ENCODE measurements at places on chromosomes 12 and 14. TPM values are rescaled to one million over a fixed set of nuclear protein-coding genes. Genes with fewer than 3 reads are reported as not detected.

The MAP1LC3B2 gene
- 1.8 TPM for total RNA-seq

- H3K4me1 ChIP-seq, result peaks cover 8% of the 10 kb centered on the region
- no peaks in the 10 kb centered on the region for H3K27me3 ChIP-seq
- H3K4me3 ChIP-seq, result no peak overlapping the region
- no peak overlapping the region for H3K27ac ChIP-seq
- H3K36me3 ChIP-seq, result no peaks in the 10 kb centered on the region
Observed at GRCh38 chr14:58082491-58083098, 69.4 kb downstream of the ARMH4 start.

DNA sequence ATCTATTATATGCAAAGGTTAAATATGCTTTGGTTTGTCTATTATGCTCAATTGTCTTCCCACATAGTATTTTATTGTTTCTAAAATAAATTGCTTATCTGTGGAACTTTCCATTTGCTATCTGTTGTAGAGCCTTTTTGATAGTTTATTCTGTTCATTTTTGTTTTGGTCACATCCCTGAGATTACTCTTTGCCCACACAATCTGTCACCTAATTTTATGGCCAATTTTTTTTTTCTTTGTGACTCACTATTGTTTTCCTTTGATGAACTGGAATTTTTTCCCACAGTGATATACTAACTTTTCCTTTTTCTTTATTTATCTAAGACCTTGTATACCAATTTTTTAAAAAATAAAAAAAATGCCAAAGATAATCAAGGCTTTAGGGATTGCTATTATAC lies 61.1 kb downstream of the RASSF9 start:
- H3K27me3 ChIP-seq, result no peaks in the 10 kb centered on the region
- no peaks in the 10 kb centered on the region for H3K4me1 ChIP-seq
- H3K4me3 ChIP-seq, result no peak overlapping the region
- H3K27ac ChIP-seq, result no peak overlapping the region
- H3K36me3 ChIP-seq, result no peaks in the 10 kb centered on the region

DNA sequence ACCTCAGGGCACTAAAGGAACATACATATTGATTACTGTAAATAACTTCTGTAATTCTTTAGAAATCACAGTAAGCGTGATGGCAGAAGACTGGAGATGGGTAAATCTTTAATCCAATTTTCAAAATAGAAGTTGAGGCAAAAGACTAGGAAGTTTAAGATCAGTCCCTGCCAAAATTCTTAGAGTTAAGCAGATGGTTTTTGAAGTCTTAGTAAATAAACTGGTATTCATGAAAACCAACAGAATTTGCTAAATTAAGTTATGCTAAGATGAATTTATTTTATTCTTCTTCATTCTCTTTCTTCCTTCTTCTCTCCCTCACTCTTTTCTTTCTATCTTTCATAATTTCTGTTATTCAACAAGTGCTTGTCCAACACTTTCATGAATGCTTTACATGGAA lies 98.4 kb upstream of the GARIN6 start:
- H3K4me3 ChIP-seq, result no peak overlapping the region
- ATAC-seq, result no peak
- no peaks in the 10 kb centered on the region for H3K27me3 ChIP-seq

- no peaks in the 10 kb centered on the region for H3K36me3 ChIP-seq
- no peak overlapping the region for H3K4me3 ChIP-seq
- no peak for ATAC-seq
- no peaks in the 10 kb centered on the region for H3K4me1 ChIP-seq
- H3K27me3 ChIP-seq, result no peaks in the 10 kb centered on the region
Observed at GRCh38 chr12:37548266-37548805, 768.2 kb upstream of the ALG10B start.

DNA sequence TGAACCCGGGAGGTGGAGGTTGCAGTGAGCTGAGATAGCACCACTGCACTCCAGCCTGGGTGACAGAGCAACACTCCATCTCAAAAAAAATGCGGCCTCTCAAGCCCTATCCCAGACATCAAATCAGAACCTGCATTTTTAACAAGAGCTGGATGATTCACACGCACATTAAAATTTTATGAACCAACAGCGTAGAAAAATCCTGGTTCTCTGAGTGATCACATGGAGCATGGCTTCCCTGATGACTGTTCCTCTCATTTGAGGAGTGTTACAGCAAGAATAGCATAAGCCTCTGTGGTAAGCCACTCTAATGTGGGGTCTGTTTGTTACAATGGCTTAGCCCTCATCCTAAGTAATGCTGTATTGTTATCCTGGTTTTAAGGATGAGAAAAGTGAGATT lies 163.6 kb downstream of the BRMS1L start:
- H3K4me3 ChIP-seq, result no peak overlapping the region
- H3K27me3 ChIP-seq, result no peaks in the 10 kb centered on the region
- no peaks in the 10 kb centered on the region for H3K4me1 ChIP-seq
- ATAC-seq, result no peak

GRCh38 chr12:109544955-109545531 lies 28.3 kb downstream of the MMAB start:
- H3K27me3 ChIP-seq, result peaks cover 36% of the 10 kb centered on the region
- H3K27ac ChIP-seq, result no peak overlapping the region
- no peak for ATAC-seq
- peaks cover 3% of the 10 kb centered on the region for H3K36me3 ChIP-seq
- no peak overlapping the region for H3K4me3 ChIP-seq
- no peaks in the 10 kb centered on the region for H3K4me1 ChIP-seq

Data from gastroesophageal sphincter (tissue), 4 donors.